Neural crest cell (in vitro differentiated cells): ENCODE measurements at places on chromosomes 2 and 18.

DNA sequence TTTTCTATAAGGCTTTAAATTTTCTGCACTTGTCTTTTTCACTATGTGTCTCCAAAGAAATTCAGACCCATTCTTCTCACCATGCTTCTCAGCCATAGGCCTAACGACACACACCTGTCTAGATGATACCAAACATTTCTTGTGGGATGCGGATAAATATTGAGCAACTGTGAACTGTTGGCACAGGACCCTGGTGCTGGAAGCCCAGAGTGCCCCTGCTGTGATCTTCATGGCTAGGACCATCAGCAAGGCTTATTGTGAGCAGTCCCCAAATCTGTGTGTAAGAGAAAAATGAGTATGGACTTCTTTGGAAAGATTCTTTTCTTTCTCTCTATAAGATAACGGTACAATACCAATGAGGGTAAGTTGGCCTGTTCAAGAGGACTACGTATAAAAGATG lies 54.1 kb upstream of the NCK2 start:
- DNase-seq: no peak

- no peak for DNase-seq
These were observed 41.1 kb downstream of the TFCP2L1 start for GRCh38 chr2:121243821-121244460.

GRCh38 chr2:10256031-10256514 lies 46.6 kb upstream of the HPCAL1 start:
- no peak for DNase-seq

DNA sequence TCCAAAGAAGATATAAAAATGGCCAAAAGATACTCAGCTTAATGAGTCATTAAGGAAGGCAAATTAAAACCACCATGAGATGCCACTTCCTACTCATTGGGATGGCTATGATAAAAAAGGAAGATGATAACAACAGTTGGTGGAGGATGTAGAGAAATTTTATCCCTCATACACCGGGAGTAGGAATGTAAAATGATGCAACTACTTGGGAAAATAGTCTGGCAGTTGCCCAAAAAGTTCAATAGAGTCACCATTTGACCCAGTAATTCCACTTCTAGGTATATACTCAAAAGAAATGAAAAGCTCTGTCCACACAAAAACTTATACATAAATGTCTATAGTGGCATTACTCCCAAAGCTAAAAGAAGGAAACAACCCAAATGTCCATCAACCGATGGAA lies 10.1 kb upstream of the SULT1C2 start:
- no peak for DNase-seq

DNA sequence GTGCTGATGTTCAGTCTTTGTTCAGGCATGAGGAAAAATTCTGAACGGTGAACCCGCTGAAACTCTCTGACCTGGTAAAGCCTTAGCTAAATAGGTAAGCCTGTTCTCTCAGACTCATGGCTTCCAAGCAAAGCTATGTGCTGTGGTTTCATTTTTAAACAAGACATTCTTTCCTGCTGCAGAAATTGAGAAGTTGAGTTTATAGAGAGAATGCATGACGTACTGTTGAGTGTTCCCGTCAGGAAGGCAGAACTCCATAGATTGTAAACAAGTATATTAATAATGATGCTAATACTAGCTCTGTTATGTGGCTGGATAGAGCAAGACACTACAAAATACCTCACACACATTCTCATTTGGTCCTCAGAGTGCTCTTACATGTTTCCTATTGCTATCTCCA lies 424.0 kb upstream of the CRIM1 start:
- DNase-seq: no peak

- no peak for DNase-seq
These were observed 1123.3 kb upstream of the ACVR2A start for GRCh38 chr2:146721486-146721885.

GRCh38 chr2:152493417-152493816 lies 158.4 kb downstream of the FMNL2 start:
- DNase-seq: no peak

DNA sequence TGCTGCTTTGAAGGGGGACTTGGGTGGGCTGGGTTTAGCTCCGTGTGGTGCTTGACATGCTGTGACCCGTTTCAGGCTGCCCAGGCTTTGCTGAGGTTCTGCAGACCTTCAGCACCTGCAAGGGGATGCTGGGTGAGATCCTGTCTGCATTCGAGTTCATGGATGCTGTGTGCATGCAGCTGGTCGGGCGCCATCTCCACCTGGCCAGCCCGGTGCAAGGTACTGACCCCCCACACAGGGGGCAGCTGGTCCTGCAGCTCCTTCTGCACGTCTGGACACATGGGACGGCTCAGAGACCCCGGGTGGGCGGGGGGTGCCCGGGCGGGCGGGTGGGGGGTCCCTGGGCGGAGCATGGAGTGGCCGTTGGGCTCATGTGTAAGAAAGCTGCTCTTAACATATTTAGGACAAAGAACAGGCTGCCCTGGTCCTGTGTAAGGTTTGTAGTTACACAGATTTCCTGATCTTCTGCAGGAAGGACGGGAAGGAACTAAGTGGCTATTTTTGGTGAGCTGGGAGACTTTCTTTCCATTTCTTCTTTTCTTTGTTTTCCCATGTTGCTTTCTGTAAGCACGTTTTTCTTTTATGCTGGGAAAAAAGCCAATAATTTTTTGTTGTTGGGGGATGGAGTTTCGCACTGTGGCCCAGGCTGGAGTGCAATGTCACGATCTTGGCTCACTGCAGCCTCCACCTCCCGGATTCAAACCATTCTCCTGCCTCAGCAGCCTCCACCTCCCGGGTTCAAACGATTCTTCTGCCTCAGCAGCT lies 15.8 kb downstream of the D2HGDH start:
- DNase-seq: no peak

- no peak for DNase-seq
These were observed 55.1 kb upstream of the SLC66A3 start for GRCh38 chr2:11100130-11100529.

DNA sequence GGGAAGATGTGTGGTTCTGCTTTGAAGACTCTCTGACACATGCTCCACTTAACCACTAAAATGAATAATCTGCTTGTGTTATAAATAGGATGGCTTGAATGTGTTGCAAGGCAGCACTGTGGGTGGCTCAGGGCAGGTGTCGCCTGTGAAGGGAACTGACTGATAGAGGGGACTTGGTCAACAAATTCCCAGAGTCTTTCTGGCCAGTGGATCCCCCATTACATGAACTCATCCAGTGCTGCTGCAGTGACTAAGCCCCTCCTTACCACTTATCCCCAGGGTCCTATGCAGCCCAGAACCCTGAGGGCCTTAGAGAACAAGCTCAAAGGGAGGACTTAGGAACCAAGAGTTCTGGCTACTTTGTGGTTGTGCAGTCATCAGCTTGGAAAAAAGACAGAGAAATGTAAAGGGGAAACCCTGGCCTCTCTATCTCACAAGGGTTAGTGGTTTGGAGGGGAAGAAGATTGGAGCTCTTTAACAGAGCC lies 226.2 kb upstream of the TNP1 start:
- no peak for DNase-seq

GRCh38 chr2:2901384-2902345 lies 476.0 kb downstream of the EIPR1 start:
- DNase-seq: no peak

- peak; percentile 46 for DNase-seq
These were observed 128.5 kb downstream of the STK39 start for GRCh38 chr2:168118733-168119514.

- DNase-seq: no peak
These were observed 57.0 kb downstream of the ZNF407 start for GRCh38 chr18:74654638-74655037.

DNA sequence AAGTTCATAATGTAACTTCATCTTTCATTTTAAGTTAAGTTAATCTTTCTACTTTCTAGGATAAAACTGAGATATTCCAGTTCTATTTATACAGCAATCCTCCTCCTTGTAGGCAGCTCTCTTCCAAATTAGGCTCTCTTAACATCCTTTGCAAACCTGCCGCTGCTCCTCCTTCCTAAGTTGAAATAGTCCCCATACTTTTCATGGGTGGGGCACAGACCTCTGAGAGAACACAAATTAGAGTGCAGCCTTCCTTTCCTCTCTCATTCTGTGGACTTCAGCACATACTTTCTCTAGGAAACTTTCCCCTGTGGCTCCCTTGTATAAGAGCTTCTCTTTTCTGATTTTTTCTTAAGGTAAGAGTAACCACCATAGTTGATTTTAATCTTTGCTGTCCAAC lies 28.3 kb downstream of the TWSG1 start:
- no peak for DNase-seq

- DNase-seq: no peak
These were observed 104.1 kb upstream of the TRIB2 start for GRCh38 chr2:12612671-12613070.

DNA sequence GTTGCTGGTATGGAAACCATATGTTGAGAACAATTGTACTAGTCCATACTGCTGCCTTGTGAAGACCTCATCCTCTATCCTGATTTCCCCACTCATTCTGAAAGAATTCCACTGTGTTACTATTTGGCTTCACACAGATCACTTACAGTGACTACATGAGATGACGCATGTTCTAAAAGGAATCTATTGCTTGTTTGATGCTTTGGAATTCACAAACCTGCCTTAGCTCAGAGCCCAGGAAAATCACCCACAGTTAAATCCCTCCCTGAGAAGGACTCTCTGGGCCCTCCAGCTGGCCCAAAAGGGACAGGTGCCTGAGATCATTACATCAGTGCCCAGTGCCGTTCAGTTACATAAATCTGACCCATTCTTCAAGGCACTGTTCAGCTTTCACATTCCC lies 45.3 kb downstream of the KLHL29 start:
- DNase-seq: no peak

GRCh38 chr2:98803405-98804264 lies 72.7 kb upstream of the MGAT4A start:
- no peak for DNase-seq

DNA sequence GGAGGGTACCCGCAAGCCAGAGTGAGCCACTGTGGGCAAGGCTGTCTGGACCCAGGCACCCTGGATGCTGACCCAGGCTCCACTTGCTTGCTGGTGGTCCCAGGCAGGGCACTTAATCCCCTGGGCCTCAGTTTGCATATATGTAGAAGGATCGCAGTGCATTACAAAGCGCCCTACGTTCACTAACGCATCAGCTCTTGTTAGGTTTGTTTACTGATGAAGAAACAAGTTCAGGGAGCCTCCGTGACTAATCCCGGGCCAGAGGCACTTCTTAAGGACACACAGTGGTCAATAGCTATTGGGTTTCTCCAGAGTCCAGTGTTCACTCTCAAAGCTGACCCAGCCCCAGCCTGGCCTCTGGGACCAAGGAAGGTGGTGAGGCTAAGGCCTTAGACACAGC lies 70.2 kb downstream of the LBH start:
- no peak for DNase-seq

DNA sequence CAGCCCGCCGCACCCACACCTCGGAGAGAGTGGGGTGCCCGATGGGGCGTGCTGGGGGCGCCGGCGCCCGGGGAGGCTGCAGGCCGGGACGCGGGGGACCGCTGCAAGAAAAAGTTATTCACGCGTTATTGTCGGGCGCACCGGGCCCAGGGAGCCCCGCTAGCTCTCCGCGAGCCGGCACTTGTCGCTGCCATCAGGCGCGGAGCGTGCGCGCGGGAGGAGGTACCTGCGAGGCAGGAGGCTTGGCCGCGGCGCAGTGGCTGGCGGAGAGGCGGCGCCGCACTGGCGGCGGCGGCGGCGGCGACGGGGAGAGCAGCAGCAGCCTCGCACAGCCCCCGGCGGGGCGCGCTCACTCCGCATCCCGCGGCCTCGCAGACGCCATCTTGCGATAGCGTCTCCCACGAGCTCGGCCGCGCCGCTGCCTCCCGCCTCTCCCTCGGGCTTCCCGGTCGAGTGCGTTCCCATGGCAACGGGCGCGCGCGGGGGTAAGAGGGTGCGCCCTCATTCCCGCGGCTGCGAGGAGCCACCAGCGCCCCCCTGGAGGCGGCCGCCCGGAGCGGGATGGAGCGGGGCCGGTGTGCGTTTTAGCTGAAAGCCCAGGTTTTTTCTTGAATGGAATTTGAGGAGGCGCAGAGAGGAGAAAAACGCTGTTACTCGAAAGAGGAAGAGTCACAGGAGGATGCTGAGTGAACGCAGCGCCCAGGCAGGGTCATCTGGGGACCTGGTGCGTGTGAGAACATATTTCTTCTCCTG lies at the start of gene CHN1:
Gene CHN1 (minus strand): TSS at position 402 of the 753 bp plus-strand sequence. CDS start 469 bp downstream, outside the sequence.
- DNase-seq: peak; percentile 88

DNA sequence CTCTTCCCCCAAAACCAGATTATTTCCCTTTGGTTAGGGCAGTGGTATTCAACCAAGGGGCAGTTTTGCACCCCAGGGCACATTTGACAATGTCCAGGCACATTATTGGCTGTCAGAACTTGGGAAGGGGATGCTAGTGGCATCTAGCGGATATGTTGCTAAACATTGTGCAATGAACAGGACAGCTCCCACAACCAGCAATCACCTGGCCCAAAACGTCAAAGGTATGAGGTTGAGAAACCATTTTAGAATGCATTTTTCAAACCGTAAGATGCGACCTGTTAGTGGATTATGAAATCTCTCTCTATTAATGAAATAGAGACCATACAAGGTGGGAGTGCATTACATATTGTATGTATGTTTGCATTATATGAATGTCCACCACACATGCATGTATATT lies 54.2 kb downstream of the CD8B2 start:
- no peak for DNase-seq

DNA sequence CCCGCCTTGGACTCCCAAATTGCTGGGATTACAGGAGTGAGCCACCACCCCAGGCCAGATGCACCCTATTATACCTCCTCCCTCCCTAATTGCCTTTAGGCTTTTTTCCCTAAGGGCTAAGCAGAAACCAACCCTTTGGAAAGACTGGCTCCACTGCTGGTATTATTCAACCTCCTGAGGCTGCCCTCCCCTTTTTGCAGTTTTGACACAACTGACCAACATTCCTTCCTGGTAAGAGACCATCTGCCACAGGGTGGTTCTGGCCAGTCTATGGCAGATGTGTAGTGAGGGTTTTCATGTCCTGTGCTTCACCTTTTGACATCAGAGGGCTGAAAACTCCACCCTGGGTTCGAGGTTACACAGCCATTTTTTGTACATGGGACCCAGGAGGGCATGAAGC lies 1785.3 kb upstream of the CELF4 start:
- DNase-seq: no peak

DNA sequence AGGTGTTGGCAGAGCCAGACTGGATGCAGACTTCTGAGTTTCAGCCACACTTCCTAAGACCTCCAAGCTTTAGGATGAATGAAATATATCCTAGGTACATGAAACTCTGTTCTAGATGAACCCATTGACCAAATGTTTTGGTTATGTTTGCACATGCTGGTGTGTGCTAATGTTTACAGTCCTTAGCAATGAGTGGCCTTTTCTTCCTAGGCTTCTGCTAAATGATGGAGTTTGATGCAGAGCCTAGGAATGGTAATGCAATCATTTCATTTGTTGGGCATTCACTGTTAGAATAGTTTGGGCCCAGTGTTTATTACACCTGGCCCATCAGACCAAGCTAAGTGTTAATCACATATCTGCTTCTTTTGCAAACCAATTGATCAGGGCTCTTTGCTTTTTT lies 464.7 kb downstream of the MEIS1 start:
- no peak for DNase-seq

GRCh38 chr2:88942798-88943197 lies 251.3 kb downstream of the RPIA start:
- DNase-seq: no peak

- no peak for DNase-seq
These were observed 58.2 kb upstream of the PPM1B start for GRCh38 chr2:44110444-44110843.

- DNase-seq: no peak
These were observed 52.1 kb downstream of the NFATC1 start for GRCh38 chr18:79447703-79448367.
